ENCODE measurements at places on chromosomes 6 and 20.

DNA sequence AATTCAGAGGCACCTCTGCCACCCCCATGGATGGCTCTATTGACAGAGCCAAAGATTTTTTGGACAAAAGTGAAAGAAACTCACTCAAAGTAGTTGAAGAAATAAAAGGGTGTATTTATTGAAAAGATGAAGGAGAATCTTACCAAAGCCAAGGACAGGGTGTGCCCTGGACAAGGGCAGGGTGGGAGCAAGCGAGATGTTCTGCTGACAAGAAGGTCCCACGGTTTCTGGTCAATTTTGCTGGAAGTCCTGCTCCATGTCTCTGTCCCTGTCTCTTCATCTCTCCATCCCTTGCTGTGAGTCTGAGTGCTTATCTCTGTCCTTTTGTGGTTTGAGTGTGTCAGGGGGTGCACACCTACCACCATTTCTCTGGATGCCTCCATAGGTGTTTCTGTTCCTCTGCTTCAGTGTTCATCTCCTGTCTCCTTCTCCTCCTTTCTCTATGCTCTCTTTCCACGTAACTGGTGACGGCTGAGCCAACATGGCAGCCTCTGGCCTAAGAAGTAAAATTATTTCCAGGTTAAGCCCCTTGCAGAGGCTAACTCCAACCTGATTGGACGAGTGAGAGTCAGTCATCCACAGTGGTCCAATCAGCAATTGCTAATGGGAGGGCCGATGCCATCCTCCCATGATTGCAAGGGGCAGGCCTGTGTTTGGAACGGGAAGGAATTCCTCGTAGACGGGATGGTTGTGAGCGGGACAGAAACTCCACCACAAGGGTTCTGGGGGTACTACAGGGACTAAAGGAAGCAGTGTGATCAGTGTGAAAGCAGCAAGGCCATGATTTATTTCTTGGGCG, 502.1 kb upstream of the CDH4 start:
- DNase-seq = no peak

- DNase-seq = no peak
Observed at GRCh38 chr6:159852877-159853276, 37.9 kb upstream of the MAS1 start.

DNA sequence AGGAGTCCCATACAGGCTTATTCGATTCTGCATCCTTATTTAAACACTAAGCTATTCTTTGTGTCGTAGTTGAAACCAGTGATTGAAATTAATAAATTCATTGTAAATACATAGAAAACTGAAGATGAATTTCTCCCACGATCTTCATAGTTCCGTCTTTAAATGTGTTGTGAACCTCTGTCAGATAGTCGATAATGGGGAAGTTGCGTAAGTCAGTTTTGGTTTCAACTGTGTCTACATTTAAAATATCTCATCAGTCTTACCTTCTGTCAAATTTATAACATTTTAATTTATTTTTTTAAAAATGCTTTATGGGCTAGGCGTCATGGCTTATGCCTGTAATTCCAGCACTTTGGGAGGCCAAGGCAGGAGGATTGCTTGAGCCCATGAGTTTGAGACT, 12.7 kb downstream of the STX11 start:
- no peak for DNase-seq

- DNase-seq = no peak
Observed at GRCh38 chr6:100726666-100727065, 154.5 kb downstream of the ASCC3 start.

- no peak for DNase-seq
Observed at GRCh38 chr6:28335040-28335563, 846 bp downstream of the ZSCAN31 start.

DNA sequence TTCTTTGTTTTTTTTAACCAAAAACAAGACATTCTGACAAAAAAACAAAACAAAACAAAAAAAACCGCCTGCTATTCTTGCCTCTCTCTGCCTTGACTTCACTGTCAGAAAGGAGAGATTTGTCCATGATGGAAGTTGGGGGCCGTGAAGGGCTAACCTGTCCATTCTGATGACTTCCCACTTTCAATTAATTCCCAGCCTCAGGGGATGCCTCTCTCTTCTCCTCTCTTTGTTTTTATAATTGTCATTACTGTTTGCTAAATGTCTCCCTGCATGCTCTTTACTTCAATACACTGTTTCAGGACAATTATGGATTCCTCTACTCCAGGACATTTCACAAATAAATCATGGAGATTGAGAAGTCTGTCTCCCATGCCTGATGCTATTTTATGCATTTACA, 130.5 kb upstream of the CNR1 start:
- no peak for DNase-seq

All from activated T-cell treated with anti-CD3 and anti-CD28 coated beads for 1 hour (primary cell).